HFF-Myc (cell line): ENCODE measurements at places on chromosomes 5 and 9.

DNA sequence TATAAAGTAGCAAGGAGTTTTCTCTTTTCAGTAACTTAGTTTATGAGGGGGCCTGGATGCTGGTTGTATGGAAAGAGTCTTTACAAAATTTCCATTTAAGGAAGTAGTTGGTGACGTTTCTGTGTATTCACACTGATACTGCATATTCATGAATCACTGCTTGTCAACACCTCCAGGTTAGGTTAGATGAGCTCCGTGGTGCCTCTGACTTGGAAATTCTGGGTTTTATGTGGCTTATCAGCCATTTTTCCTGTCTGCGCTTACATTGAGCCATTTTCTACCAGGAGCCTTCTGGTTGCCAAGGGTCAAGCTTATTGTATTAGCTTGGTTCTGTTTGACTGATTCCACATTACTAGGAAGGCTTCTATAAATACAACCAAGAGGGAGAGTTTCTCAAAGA lies 128.3 kb downstream of the SLC28A3 start:
- DNase-seq, result no peak

DNA sequence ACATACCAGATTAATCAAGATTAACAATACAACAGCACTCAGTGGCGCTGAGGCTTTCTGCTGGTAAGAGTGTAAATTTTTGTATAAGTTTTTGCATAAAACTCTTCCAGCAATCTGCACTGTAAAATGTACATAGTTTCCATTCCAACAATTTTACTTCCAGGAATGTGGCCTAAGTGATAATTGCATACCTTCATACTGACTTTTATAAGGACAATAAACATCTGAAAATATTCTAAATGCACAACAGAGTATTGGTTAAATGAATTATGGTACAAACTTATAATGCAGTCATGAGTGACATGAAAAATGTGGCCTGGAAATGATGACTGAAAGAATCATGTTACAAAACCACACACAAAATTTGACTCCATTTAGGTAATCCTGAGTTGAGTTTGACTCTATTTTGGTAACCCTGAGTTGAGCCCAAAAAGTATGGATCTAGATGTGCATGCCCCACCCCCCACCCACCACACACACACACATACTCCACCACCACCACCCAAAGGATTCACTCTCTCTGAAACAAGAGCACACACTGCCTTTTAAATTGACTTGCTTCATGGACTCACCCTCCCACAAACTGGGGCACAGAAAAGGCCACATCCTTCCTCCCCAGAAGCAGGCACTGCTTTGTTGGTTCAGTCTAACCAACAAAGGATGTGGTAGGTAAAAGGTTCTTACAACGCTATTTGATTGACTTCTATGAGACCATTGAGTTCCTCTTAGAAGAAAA lies 137.6 kb downstream of the SUSD1 start:
- no peak for DNase-seq

- DNase-seq, result no peak
Observed at GRCh38 chr9:98071737-98072136, 15.2 kb downstream of the NANS start.

DNA sequence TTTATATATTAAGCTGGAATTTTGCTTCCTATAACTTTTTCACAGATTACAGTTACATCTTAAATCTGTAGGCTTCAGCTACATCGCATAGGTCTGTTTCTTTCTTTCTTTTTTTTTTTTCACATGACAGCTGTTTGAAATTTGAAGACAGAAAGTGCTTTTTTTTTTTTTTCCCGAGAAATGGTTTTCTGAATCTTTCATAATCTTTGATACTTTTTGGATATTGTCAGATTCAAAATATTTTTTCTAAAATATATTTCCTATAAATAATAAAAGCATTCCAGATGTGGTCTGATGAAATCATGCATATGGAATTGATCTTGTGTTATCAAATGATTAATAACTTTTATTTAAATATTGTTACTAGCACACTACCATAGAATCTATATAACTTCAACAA lies 212.2 kb downstream of the TAF11L14 start:
- DNase-seq, result no peak

DNA sequence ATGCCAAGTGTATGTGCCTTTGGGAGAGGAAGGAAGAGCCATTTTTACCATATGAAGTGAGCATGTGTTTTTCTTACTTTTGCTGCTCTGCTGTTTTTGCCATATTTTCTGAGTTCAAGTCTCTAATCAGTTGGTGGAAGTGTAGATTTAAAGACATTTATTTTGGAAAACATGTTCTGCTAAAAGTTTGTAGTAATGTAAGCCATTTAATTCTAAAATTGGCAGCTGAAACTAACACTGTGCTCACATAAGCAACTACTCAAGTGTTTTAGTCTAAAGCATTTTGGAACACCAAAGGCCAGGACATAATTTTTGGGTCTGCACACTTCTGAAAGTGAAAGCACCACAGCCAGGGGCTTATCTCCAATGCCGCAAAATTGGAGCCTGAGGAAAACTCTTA lies 363.4 kb upstream of the ZNF608 start:
- DNase-seq, result no peak

DNA sequence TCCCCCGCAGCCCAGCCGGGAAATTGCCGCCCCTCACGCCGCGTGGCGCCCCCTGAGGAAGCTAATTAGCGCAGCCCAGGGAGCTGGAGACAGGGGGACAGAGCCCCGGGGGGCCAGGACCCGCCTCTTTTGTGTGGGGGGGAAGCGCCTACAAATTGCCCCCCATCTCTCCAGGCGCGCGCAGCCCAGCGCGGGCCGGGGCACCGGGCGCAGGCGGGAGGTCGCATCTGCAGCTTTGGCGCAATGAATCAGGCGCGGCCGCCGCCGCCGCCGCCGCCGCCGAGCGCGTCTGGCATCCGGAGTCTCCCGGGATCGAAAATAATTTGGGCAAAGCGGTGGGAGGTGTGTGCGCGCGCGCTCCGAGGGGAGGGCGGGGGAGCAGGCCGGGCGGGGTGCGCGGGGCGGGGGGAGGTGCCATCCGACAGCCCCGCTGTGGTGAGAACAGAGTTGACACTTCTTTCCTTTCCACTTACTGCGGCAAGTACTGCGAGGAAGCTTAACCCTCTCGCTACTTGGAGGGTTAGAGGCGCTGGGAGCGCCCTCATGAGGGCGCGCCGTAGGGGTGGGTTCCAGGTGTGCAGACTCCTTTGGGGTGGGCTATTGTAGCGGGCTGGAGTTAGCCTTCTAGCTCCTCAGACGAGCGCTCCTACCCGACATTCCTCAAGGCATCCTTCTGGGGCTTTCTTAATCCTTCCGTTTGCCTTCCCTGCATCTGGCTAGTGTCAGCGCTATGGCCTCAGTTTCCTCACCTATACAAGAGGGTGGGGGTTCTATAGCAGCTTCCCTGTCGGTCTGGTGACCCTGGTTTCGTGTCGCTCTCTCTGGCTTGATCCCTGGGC lies 63.1 kb downstream of the CXXC5 start:
- DNase-seq, result no peak

- DNase-seq, result no peak
Observed at GRCh38 chr5:134917070-134917815, 12.3 kb downstream of the PCBD2 start.

GRCh38 chr5:16774806-16775205 lies 158.0 kb upstream of the RETREG1 start:
- DNase-seq, result peak; percentile 40

GRCh38 chr9:133429641-133430161 lies 7.5 kb downstream of the ADAMTS13 start:
- no peak for DNase-seq

GRCh38 chr5:89105836-89106235 lies 222.9 kb upstream of the MEF2C start:
- no peak for DNase-seq

GRCh38 chr9:125330587-125330986 lies 69.0 kb downstream of the GAPVD1 start:
- no peak for DNase-seq

GRCh38 chr9:109455861-109456260 lies 42.2 kb downstream of the PTPN3 start:
- DNase-seq, result no peak

- peak; percentile 24 for DNase-seq
Observed at GRCh38 chr9:75238311-75238976, 150.1 kb downstream of the OSTF1 start.

DNA sequence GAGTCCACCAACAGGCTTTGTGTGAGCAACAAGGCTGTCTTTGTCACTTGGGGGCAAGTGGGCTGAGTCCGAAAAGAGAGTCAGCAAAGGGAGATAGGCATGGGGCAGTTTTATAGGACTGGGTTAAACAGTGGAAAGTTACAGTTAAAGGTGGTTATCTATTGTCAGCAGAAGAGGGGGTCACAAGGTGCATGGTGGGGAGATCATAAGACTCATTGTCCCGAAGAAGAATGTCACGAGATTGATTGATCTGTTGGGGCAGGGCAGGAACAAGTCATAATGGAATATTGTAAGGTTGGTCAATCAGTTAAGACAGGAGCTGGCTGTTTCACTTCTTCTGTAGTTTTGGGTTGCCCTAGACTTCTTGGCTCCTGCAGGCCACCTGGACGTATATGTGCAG lies 7.6 kb upstream of the HMGCS1 start:
- DNase-seq, result no peak

DNA sequence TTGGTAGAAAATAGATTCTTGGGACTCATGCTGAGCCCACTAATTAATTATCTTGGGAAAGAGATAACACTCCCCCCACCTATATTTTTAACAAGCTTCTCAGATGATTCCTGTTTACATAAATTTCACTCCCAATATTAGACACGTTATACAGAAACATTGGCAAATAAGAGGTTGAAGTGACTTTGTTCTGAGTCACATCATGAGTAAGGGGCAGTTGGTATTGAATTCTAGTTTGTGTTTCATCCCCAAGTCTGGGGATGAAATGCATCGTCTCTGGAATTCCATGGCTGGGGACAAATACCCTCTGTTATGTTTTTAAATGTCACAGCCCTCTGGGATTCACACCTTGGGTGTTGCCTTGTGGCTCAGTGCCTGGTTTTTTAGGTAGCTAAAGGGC lies 41.0 kb downstream of the BASP1 start:
- no peak for DNase-seq

- DNase-seq, result no peak
Observed at GRCh38 chr9:124054582-124055227, 43.1 kb downstream of the LHX2 start.

- DNase-seq, result no peak
Observed at GRCh38 chr5:32241034-32241783, 67.1 kb upstream of the GOLPH3 start.

- DNase-seq, result no peak
Observed at GRCh38 chr5:131810510-131811249, 13.9 kb upstream of the FNIP1 start.

DNA sequence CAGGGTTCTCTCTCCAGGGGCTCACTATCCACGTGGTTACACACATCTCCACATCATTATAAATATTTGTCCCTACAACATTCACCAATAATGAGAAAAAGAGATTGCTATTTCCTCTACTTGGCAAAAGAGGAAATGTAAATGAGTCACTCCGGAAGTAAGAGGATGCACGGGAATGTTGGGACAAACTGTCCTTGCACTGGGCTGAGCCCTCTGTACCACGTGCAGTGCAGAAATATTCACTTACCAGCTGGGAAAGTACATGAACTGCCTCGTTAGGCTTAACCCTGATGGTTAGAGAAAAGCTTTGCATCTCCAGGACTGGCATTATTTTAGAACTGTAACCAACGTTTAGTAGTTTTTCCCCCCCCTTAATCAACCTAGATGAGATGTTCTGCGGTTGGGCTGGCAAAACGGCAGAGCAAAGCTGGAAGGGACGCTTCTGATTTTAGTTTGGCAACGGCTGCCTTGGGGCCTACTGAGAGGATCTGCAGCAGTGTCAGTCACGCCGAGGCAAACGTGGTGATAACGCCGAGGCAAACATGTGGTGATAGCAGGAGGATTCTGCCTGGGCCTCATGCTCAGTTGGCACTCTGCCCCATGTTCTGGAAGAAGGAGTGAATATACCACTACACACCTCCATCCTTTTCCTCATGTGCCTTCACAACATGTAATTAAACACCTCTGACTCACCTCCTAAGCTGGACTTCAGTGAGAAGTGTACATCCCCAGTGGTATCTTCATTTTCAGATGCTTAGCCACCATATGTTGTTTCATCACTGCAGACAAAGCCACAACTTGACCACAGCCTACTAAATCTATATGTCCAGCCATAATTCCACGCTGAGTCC lies 661.4 kb upstream of the KLF4 start:
- peak; percentile 74 for DNase-seq

GRCh38 chr5:101142102-101142501 lies 239.0 kb upstream of the ST8SIA4 start:
- no peak for DNase-seq

- no peak for DNase-seq
Observed at GRCh38 chr5:171797543-171797942, 11.9 kb downstream of the SMIM23 start.

- DNase-seq, result no peak
Observed at GRCh38 chr9:106753155-106753671, 109.8 kb upstream of the ZNF462 start.

GRCh38 chr5:51386916-51387883 lies 4.0 kb downstream of the ISL1 start:
- no peak for DNase-seq

- DNase-seq, result no peak
Observed at GRCh38 chr5:170021506-170021905, 41.2 kb upstream of the INSYN2B start.

DNA sequence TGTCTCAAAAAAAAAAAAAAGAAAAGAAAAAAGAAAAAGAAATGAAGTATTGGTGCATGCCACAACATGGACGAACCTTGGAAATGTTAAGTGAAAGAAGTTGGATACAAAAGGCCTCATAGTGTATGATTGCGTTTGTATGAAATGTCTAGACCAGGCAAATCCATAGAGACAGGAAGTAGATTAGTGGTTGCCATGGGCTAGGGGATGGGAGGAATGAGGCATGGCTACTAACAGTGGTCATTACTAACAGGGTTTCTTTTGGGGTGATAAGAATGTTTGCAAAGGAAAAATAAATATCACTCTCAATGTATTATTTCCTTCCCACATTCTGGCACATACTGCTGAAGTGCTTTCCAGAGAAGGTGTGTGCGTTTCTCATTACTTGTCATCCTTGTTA lies 44.1 kb downstream of the UGCG start:
- no peak for DNase-seq

- DNase-seq, result no peak
Observed at GRCh38 chr5:155103146-155103545, 89.6 kb downstream of the KIF4B start.

- DNase-seq, result no peak
Observed at GRCh38 chr5:61969347-61969746, 336.7 kb upstream of the KIF2A start.

- DNase-seq, result peak; percentile 71
Observed at GRCh38 chr5:137220523-137220927, 278.6 kb downstream of the SPOCK1 start.

DNA sequence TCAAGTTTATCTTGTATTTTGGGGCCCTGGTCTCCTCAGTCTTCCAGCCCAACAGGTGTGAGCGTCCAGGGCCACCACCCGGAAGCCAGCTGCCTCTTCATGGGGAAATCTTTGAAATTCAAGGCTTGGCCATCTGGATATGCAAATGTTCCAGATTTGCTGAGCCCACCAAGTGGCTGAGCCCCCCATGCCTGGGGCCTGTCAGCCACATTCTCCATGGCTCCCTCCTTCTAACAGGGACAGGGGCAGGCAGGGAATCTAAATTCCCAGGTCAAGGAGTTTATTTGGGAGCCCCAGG lies 14.2 kb upstream of the CXXC5 start:
- no peak for DNase-seq
